Activated CD4-positive, alpha-beta T cell treated with anti-CD3 and anti-CD28 coated beads, Interleukin-2, amount 10 ng/mL, durations not matched to agents 7 days and 5 days (primary cell): ENCODE measurements at places on chromosomes 4 and X.

DNA sequence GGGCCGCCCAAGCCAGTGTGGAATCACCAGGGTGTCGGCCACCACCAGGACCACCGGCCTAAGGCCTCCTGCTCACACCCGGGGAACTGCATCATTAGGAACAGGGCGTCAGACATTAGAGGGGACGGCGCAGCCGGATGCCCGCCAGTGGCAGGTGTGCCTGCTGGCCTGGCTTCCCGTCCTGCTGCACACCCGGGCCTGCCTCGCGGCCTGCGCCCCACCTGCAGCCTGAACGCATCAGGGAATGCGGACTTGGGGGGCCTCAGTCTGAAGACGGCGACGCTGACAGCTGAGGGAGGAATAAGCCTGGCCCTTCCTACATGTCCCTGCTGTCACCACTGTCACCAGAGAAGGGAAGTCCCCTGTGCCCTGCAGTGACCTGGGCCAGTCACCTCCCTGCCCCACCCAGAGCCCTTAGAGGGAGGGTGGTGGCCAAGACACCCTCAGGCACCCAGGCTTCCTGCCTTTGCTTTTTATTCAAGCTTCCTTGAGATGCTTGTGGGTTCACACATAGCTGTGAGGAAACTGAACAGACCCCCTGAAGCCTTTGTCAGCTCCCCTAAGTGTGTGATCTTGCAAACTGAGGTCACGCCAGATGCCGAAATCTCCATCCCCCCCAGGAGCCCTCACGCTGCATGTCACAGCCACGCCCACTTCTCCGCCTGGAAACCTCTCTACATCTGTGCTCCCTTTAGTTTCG lies 3.2 kb downstream of the DGKQ start:
- DNase-seq, result no peak

- DNase-seq, result no peak
These were observed 19.7 kb downstream of the NHSL2 start for GRCh38 chrX:71930298-71930697.

DNA sequence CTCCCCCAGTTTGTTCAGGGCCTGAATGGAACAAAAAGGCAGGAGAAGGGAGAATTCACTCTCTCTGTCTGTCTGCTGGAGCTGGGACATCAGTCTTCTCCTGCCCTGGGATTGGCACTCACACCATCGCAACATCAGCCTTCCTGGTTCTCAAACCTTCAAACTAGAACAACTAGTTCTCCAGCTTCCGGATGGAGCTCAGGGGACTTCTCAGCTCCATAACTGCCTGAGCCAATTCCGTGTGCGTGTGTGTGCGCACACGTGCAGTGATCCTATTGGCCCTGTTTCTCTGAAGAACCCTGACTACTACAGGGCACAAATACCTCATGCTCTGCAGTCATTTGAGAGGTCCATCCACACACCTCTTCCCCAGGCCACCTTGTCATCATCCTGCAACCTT lies 18.7 kb upstream of the MAN2B2 start:
- DNase-seq, result no peak

GRCh38 chrX:68842351-68842750 lies 13.5 kb downstream of the EFNB1 start:
- DNase-seq, result no peak

- DNase-seq, result no peak
These were observed 248.1 kb upstream of the PPARGC1A start for GRCh38 chr4:24137671-24138601.

- DNase-seq, result no peak
These were observed 206.1 kb downstream of the SLC39A8 start for GRCh38 chr4:102139132-102139573.

DNA sequence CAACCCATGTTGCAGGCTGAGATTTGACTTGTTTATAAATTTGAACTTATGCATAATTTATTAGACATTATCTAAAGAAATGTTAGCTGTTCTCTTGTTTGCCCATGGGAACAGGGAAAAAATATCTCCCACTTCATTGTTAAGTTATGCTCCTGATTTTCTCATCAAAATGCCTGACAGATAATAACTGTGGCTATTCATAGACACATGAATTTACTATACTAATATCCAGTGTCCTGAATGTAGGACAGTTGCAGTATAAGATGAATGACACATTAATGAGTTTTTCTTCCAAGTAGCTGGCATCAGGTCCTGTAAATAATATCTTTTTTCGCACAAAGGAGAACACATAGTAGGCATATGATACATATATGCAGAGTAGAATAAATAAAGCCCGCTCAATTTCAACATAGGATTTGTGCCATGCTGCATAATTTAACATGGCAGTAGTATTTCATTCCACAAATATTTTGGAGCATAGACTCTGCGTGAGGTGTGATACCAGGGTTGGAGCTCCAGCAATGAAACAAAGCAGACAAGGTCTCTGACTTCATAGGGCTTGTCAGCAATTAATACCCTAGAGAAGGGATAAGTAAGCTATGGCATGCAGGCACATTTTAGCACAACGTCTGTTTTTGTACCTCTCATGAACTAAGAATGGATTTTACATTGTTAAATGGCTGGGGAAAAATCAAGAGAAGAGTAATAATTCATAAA lies 40.4 kb upstream of the DDX53 start:
- no peak for DNase-seq

GRCh38 chr4:89099034-89099433 lies 12.3 kb upstream of the TIGD2 start:
- DNase-seq, result no peak

- DNase-seq, result no peak
These were observed 236.7 kb downstream of the SLC7A11 start for GRCh38 chr4:138005486-138005885.

DNA sequence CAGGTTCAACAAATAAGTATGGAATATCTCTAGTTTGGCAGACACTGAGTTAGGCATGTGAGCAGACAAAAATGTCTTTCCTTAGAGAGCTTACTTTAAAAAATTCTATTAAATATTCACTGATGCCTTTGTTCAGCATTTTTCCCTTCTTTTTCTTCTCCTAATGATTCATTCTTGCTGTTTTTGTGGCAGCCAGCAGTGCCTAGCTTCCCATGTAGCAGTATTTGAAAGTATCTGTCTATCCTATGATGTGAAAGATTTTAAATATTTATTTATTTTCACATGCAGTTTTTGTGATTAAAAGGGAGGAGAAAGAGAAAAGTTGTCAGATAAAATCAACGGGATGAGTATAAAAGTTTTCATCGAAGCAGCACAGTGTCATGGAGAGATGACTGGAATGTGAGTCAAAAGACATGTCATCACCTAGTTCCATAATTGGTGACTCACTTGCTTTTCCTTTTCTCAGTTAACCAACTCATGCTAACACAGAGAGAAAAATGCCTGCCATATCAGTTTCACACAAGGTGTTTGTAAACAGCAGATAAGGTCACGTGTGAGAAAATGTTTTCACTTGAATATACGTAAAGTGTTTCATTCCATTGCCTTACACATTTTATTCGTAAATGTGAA lies 69.8 kb downstream of the BMPR1B start:
- no peak for DNase-seq

DNA sequence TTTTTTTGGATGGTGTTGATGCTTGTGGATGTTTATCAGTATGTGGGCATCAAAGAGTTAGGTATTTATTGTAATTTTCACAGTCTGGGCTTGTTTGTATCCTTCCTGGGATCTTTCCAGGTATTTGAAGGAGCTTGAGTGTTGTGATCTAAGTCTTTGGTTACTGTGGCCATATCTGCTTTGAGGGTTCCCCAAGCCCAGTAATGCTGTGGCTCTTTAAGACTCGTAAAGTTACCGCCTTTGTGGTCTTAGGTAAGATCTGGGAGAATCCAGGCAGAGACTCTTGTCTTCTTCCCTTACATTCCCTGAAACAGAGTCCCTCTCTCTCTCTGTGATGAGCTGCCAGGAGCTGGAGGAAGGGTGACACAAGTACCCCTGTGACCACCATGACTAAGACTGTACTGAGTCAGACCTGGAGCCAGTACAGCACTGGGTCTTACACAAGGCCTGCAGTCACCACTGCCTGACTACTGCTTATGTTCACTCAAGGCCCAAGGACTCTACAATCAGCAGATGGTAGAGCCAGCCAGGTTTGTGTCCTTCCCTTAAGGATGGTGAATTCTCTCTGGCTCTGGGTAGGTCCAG lies 62.2 kb downstream of the FMR1NB start:
- DNase-seq, result no peak

DNA sequence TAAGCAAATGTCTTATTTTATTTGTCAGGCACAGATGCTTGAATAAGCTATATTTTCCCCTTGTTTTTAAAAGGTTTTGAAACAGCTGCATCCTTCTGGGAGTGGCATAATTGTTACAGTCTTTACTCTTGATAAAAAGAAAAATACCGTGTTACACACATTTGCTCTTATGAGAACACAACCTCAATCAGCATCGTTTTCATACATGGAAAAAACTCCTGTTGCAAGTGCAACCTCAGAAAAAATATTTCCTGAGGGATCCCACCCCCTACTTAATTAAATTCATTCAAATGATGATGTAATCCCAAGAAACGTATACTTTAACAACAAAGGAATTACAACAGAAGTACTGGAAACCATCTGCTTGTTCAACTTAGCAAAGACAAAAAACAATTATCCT lies 58.6 kb downstream of the SMAD1 start:
- no peak for DNase-seq

DNA sequence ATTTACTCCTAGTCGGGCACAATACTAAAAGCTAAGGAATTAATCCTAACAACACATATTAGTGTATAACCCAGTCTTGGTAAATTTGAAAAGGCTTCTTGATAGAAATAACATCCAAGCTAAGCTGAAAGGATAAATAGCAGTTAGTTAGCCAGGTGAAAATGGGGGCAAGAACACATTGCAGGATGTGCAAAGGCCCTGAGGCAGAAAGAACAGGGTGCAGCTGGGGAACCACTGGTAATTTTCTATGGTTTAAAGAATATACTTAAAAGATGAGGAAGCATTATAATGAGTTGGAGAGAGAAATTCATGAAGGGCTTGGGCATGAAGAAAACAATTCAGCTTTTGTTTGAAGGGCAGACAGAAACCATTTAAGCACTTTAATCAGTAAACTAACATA lies 689.0 kb downstream of the ADGRL3 start:
- DNase-seq, result no peak

DNA sequence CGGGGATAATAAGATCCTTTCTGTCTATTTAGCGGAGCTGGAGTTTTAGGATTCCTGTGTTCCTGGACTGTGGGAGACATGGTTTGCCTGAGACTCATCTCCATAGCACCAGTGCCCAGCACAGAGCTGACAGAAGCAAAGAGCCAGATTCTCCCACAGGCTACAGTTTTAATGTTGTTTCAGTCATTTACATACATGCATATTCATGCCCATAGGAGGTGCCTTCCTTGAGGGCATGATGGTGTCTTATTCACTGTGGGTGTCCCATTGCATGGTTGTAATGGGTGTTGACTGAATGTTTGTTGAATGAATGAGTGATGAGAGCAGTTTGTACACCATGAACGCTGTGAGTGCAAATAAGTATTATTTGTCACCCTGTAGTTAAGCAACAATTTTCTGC lies 260.6 kb downstream of the EVC2 start:
- DNase-seq, result no peak

DNA sequence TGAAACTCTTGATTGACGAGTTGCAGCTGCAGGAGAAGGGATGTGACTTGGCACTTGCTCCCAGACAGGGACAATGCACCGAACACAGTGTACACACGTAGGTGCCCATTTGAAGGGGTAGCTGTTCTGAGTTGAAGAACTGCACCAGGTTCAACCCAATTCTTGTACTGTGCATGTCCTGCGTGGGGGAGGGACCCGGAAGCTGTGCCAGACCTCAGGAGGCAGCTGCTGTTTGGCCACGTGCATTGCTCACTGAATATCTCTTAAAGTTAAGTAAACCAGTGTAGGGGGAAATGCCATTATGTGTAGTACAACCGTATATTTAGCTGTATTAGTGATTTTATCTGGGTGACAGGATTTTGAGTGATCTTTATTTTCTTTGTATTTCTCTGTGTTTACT lies 12.0 kb upstream of the RBBP7 start:
- DNase-seq, result peak; percentile 6

- DNase-seq, result no peak
These were observed 57.7 kb upstream of the C4orf54 start for GRCh38 chr4:99715286-99715685.

DNA sequence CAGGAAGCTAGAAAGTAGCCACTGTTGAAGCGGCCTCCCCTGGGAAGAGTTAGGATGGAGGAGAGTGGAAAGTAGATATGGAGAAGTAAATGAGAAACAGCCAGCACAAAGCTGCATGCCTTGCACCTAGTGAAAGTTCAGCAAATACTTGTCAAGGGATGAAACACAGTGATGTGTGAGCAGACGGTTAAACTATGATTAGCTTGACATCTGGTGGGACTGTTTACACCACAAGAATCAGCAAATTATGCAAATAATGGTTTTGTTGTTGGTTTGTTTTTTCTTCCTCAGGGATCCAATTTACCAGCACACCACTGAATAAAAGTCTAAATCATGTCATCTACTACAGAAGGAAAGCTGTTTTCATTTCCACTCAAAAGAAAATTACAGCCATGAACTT lies 87.1 kb downstream of the CORIN start:
- no peak for DNase-seq

GRCh38 chrX:69142788-69143469 lies 22.3 kb downstream of the PJA1 start:
- no peak for DNase-seq

- DNase-seq, result no peak
These were observed 89.3 kb upstream of the KLF3 start for GRCh38 chr4:38574559-38575333.

DNA sequence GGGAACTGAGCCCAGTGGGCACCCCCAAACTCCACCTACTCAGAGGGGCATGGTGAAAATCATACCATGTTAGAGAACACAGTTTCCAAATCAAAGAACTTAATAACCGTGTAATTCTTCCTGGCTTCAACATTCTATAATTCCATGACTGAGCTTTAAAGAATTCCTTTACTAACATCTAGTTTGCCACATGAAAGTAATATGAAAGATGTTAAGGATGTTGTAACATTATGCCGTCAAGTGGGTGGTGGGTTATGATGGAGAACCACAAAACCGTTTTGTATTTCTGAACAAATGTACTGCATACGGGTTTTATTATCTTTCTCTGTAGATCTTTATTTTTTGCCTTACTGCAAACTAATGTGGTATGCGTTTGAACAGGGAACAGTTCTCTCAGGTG lies 549.0 kb upstream of the MAGEB2 start:
- DNase-seq, result no peak

GRCh38 chrX:149074398-149074797 lies 430.7 kb downstream of the IDS start:
- DNase-seq, result peak; percentile 18

DNA sequence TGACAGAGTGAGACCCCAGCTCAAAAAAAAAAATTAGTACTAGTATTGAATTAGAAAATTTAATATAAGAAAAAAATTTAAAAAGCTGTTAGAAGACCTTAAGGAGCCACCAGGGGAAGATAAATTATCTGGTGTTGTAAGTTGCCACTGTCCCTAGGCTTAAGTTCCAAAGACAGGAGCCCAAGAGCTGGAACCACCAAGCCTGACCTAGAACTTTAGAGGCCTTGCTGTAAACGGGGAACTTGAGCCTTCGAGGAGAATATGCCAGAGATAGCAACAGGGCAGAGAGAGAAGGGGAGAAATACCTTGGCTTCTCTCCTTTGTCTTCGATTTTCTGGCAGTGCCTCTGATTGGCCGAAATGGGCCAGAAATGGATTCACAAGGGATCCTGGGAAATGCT lies 8.9 kb downstream of the USP53 start:
- DNase-seq, result no peak
